Stimulated activated CD8-positive, alpha-beta memory T cell treated with anti-CD3 and anti-CD28 coated beads, Interleukin-12 subunit alpha, Interleukin-12 subunit beta, amount 100 ng/mL, for 1 hour (primary cell): ENCODE measurements at places on chromosomes 4 and X.

GRCh38 chr4:8574796-8575370 is 5.3 kb upstream of the GPR78 start:
- DNase-seq: no peak

- DNase-seq: no peak
Measured at GRCh38 chrX:80181079-80181478, 166.5 kb downstream of the TBX22 start.

GRCh38 chr4:26319949-26320537 is 771 bp upstream of the RBPJ start:
- no peak for DNase-seq

- DNase-seq: no peak
Measured at GRCh38 chr4:173145131-173145530, 23.5 kb upstream of the GALNT7 start.

DNA sequence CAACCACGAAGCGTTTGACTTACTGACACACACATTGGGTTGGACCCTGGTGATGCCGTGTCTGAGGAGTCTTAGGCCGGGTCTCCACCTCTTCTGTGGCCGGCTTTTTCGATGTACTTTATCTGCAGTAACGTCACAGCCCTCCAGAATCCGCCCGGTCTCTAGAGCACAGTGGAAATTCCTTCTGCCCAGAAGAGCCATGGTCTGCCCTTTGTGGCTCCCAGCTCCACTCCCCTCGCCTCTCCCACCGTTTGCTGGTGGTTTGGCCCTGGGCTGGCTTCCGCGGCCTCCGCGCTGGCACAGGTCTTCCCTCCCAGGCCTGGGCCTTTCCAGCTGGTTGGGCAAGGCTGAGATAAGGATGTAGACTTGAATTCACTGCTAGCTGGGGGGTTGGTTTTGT is 4.3 kb downstream of the MAEA start:
- no peak for DNase-seq

GRCh38 chr4:8586671-8587468 is 5.7 kb upstream of the CPZ start:
- DNase-seq: no peak

DNA sequence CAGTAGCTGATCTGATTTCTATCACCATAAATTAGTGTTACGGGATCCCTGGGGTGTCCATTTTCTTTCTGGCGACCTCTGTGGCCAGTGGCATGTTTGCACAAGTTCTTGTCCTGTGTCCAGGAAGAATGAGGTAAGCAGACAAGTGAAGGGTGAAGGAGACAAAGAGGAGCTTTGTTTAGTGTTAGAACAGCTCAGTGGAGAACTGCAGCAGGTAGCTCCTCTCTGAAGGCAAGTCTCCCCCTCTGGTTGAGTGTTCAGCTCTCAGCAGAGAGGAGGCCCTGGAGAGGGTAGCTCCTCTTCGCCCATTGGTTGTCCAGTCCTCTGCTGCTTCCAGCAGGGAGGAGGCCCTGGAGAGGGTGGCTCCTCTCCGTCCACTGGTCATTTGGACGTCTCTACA is 47.2 kb downstream of the DMP1 start:
- DNase-seq: no peak

- no peak for DNase-seq
Measured at GRCh38 chr4:185488650-185489049, 17.1 kb upstream of the CCDC110 start.

DNA sequence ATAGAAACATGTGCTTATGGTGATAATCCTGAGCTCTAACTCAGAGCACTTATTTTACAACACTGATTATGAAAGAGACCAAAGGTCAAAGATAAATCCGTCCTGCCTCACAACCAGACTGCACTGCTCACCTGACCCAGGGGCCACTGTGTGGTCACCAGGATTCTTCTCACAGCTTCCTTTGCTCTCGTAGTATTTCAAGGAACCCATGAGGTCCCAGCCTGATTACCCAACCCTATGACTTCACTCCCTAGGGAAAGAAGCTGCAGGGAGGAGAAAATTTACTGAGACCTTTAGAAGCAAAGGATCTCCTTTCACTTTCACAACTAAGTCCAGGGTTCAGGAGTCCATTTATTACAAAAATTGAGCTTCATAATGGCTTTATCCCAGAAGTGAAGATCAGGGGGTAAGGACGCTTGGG is 9.6 kb downstream of the SLC25A5 start:
- no peak for DNase-seq

GRCh38 chrX:130097507-130098209 is 12.6 kb downstream of the ELF4 start:
- DNase-seq: no peak

- DNase-seq: no peak
Measured at GRCh38 chr4:136557396-136557795, 974.9 kb downstream of the PCDH18 start.

GRCh38 chr4:41287852-41288251 is 31.1 kb downstream of the UCHL1 start:
- DNase-seq: no peak

GRCh38 chr4:184510401-184510800 is 36.1 kb upstream of the IRF2 start:
- no peak for DNase-seq

DNA sequence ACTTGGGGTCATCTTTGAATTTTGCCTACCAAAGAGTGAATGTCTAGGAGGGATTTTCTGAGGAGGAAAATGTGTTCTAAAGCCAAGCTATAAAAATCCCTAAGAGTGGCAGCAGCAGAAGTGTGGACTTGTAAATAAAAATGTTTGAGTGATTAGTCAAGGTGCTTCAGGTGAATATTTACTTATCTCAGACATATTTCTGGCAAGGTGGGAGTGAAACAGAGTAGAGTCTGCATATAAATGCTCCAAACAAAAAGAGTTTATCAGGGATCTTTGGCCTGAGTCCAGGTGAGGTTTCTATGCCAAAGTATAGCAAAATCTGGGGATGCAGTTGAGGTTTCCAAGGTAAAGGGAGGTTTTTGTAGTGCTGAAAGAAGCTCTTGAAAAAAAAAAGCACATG is 19.7 kb downstream of the CYSLTR1 start:
- DNase-seq: no peak

- DNase-seq: no peak
Measured at GRCh38 chr4:140743194-140743931, 12.8 kb downstream of the TBC1D9 start.

GRCh38 chr4:154529728-154530519 is 20.3 kb downstream of the PLRG1 start:
- no peak for DNase-seq
